ENCODE measurements at places on chromosomes 1 and 21. TPM values are rescaled to one million over a fixed set of nuclear protein-coding genes. Genes with fewer than 3 reads are reported as not detected.
A peak's percentile ranks its signal among the peaks of the same experiment; 100 is the strongest.

CTSE gene
- total RNA-seq = not detected

C1QC gene
- not detected for total RNA-seq

AKNAD1 gene
- total RNA-seq = not detected

HTR6 gene
- total RNA-seq = not detected

PTGER3 gene
- total RNA-seq = 4.4 TPM

OR2T29 gene
- total RNA-seq = not detected

KRTAP10-3 gene
- total RNA-seq = not detected

DNA sequence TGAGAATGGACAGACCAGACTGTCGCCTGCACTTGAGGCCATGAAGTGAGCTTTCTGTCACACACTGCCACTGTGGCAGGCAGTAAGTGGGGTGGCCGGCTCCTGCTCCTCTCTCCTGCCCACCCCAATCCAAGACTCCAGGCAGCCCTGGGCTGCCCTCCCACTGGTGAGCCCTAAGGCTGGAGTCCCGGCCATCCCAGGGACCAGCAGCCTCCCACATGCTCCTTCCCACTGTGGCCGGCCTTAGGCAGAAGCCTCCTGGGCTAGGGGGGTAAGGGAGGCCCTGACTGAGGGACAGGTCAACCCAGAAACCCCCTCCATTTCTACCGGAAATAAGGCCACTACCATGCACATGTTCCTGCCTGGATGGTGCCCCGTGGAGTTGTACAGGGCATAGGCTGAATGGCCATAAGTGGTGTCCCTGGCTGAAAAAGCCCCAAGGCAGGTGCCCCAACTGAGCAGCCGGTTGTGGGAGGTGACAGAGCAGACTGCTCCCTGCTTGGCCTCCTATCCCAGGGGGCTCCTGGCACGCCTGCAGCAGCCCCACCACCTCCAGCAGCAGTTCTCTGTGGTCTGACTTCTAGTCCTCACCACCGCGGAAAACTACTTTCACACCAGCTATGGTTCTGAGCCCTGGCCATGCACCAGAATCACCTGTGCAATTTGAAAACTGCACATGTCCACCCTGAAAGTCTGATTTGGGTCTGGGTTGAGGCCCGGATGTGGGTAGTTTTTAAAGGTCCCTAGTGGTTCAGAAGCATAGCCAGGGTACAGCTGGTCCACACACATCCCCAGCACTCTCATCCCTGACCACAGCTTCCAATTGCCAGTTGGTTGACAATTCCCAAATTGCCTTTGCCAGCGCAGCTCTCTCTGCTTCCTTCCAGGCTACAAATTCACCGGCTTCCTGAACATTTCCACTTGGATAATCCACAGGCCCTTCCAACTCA is 1.6 kb upstream of the ARTN start:
- no peaks in the 10 kb centered on the region for H3K36me3 ChIP-seq
- no peak overlapping the region for H3K27ac ChIP-seq
- peaks cover 12% of the 10 kb centered on the region for H3K4me1 ChIP-seq
- no peak for DNase-seq
- no peak overlapping the region for H3K4me3 ChIP-seq

GRCh38 chr1:94612525-94613204 is 71.1 kb upstream of the F3 start:
- no peak for DNase-seq
- H3K27me3 ChIP-seq = no peaks in the 10 kb centered on the region
- no peak overlapping the region for H3K27ac ChIP-seq
- H3K36me3 ChIP-seq = no peaks in the 10 kb centered on the region
- peaks cover 14% of the 10 kb centered on the region for H3K4me1 ChIP-seq
- H3K4me3 ChIP-seq = no peak overlapping the region

GRCh38 chr1:228455715-228456114 is 31.5 kb upstream of the RNF187 start:
- H3K27ac ChIP-seq = no peak overlapping the region
- peaks cover 14% of the 10 kb centered on the region for H3K4me1 ChIP-seq
- peak; percentile 22 for DNase-seq

- no peaks in the 10 kb centered on the region for H3K4me1 ChIP-seq
- H3K27ac ChIP-seq = no peak overlapping the region
- no peak for DNase-seq
- no peaks in the 10 kb centered on the region for H3K36me3 ChIP-seq
- H3K27me3 ChIP-seq = no peaks in the 10 kb centered on the region
- H3K4me3 ChIP-seq = no peak overlapping the region
Measured at GRCh38 chr21:42135386-42136052, 64.4 kb downstream of the UMODL1 start.

DNA sequence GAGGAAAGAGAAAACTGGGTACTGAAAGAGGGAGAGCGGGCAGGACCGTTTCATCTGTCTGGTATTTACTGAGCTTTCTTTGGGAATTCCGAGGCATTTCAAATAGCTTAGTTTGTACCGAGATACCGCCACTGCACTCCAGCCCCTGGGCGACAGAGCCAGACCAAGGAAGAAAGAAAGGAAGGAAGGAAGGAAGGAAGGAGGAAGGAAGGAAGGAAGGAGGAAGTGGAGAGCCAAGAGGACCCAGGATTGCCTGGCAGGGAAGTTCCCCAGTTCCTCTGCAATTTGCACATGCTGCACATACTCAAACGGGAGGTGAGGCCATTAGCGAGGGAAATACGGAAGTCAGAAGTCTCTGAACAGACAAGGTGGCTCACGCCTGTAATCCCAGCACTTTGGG is 961 bp upstream of the FUCA1 start:
- H3K27me3 ChIP-seq = peaks cover 36% of the 10 kb centered on the region
- no peak for DNase-seq
- H3K4me1 ChIP-seq = no peaks in the 10 kb centered on the region

GRCh38 chr1:178066908-178067614 is 26.8 kb upstream of the RASAL2 start:
- H3K27me3 ChIP-seq = no peaks in the 10 kb centered on the region
- no peaks in the 10 kb centered on the region for H3K4me1 ChIP-seq
- no peak overlapping the region for H3K27ac ChIP-seq
- no peak for DNase-seq
- no peaks in the 10 kb centered on the region for H3K36me3 ChIP-seq

DNA sequence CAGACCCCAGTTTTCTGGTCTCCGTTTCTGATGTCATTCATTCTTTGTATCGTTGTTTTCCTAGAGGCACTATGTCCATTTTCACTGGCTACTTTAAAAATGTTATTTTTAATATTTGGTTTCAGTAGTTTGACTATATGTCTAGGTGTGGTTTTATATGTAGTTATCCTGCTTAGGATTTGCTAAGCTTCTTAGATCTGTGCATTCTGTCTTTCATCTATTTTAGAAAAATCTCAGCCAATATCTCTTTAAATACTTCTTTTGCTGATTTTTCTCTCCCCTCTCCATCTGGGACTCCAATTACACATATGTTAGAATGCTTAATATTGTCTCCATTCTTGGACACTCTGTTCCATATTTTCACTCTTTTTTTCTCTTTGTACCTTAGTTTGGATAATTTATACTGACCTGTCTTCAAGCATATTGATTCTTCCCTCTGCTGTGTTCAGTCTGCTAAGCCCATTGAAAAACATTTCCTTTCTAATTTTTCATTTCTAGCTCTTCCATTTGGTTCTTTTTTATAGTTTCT is 13.3 kb upstream of the CLSPN start:
- no peak overlapping the region for H3K27ac ChIP-seq
- peaks cover 5% of the 10 kb centered on the region for H3K4me1 ChIP-seq
- H3K4me3 ChIP-seq = no peak overlapping the region

GRCh38 chr21:40681164-40681859 is 165.6 kb downstream of the DSCAM start:
- no peak overlapping the region for H3K4me3 ChIP-seq
- H3K27ac ChIP-seq = no peak overlapping the region
- no peaks in the 10 kb centered on the region for H3K27me3 ChIP-seq
- no peaks in the 10 kb centered on the region for H3K4me1 ChIP-seq
- no peak for DNase-seq

DNA sequence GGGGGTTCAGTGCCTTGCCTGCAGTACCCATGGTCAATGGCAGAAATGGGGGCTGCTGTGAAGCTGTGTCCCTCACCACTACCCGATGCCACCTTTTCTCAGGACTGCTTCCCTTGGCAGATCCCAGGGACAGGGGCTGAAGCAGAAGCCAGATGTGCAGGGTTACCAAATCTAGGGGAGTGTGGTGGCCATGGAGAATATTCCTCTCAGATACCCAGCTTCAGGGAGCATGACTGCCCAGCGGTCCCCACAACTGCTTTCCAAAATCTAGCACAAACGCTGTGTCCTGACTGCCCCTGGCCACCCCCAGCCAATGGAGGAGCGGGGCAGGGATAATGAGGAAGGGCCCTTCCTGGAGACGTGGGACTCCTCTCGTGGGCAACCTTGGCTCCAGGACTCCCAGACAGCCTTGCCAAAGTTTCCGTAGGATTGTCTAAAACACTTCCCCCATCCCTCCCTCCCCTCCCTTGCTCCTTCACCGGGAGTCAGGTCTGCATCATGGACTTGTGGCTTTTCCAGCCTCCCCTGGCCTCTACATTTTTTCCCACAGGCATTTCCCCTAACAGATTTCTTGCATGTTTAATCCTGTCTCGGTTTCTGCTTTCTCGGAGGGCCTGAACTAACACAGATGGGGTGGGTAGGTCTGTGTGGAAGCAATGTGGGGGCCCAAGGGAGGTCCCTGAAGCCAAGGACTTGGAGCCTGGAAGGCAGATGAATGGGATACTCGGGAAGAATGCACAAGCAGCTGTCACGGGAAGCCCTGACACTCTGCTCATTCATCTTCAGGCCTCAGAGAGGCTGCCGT is 80.5 kb downstream of the OMA1 start:
- DNase-seq = peak; percentile 81
- no peak overlapping the region for H3K4me3 ChIP-seq
- H3K27ac ChIP-seq = no peak overlapping the region

- H3K27me3 ChIP-seq = no peaks in the 10 kb centered on the region
- H3K4me3 ChIP-seq = no peak overlapping the region
- no peak for DNase-seq
- H3K27ac ChIP-seq = no peak overlapping the region
- no peaks in the 10 kb centered on the region for H3K4me1 ChIP-seq
- no peaks in the 10 kb centered on the region for H3K36me3 ChIP-seq
Measured at GRCh38 chr1:50318428-50318827, 104.8 kb downstream of the DMRTA2 start.

Measured in cardiac muscle cell (in vitro differentiated cells and primary cell).